ENCODE measurements at places on chromosomes 12 and 14.

- DNase-seq: no peak
These were observed 21.9 kb downstream of the ZNF891 start for GRCh38 chr12:133108150-133108549.

DNA sequence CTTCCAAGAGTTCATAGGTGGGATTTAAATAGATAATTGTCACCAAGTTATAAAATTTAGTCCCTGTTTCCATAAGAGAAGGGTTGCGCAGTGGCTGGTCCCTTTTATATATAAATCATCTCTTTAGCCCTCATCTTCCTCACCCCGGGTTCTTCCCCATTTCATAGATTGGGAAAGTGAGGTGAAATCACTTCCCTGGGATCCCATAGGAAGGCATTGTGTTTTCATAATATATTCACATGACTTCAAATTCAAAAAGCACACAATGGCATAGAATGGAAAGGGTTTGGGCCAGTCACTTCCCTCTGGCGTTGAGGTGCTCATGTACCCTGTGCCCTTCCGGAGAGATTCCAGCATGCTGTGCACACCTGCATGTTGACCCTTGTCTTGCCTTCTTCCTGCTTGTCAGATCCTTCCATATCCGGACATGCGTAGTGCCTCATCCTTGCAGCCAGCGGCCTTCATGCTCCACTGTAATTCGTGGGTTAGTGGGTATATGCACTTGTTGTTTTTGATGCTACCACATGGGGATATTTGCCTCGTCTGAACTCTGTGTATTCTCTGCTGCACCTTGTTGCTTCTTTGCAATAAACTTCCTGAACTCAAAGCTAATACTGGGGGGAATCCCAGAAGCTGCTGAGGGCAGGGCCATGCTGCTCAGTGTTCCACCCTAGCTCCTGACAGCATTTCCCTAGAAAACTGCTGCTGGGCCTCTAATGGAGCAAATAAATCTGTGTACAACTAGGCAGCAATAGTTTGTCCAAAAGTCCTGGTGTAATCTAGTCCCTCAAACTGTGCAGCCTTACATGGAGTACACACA, 59.6 kb downstream of the ANAPC7 start:
- DNase-seq: no peak

GRCh38 chr12:52645120-52645761, 6.8 kb downstream of the KRT2 start:
- DNase-seq: no peak

DNA sequence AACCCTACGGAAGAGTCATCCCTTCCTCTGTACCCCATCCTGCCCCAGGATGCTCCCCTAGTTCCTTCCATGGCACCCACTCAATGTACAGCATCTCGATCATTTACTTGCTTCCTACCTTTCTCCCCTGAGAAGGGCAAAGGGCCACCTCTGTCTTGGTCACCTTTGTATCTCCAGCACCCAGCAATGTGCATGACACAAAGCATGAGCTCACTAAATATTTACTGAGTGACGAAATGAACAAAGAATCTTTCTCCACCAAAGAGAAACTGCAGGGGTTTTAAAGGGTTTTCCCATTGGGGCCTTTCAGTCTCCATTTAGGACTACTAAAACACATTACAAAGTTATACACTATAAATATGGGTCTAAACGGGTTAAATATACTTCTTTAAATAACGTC, 30.6 kb downstream of the ATG14 start:
- no peak for DNase-seq

- DNase-seq: no peak
These were observed 21.3 kb downstream of the RPH3A start for GRCh38 chr12:112812600-112813406.

GRCh38 chr12:64680235-64680634, 69.9 kb downstream of the RASSF3 start:
- no peak for DNase-seq

DNA sequence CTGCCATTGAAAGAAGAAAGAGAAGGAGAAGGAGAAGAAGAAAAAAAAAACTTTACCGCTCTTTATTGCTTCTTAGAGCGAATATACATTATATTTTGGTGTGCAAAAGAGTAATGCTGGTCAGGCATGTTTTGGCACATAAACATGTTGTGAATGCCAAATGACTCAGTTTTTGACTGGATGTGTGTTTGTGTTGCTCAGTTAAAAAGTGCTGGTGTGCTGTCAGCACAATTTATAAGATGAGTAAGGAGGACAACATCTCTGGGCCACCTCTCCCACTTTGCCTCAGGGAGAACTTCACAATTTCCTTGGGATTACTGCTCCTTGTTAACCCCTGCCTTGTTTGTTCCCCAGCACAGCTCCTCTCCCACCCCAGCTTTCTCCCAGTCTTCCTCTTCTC, 584.8 kb downstream of the ETNK1 start:
- DNase-seq: no peak

DNA sequence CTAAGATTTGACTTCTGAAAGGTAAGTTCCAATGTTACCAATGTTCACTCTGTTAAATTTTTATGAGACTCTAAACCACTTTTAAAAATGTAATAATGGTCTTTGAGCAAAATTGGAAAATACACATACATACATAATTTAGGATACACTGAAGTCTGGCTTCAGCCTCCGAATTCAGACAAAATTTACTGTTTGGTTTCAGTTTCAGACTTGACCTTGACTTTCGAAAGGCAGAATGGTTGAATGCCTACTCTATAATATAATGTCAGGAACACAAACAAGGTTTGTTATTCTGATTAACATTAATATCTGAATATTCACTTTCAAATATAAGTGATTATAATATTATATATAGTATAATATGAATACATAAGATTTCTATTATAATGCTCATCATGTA, 74.1 kb upstream of the KRAS start:
- no peak for DNase-seq

GRCh38 chr12:74646831-74647230, 109.2 kb downstream of the ATXN7L3B start:
- DNase-seq: no peak

GRCh38 chr14:33056213-33056612, 117.5 kb downstream of the NPAS3 start:
- no peak for DNase-seq

- no peak for DNase-seq
These were observed 19.8 kb downstream of the KRT7 start for GRCh38 chr12:52252728-52253343.

DNA sequence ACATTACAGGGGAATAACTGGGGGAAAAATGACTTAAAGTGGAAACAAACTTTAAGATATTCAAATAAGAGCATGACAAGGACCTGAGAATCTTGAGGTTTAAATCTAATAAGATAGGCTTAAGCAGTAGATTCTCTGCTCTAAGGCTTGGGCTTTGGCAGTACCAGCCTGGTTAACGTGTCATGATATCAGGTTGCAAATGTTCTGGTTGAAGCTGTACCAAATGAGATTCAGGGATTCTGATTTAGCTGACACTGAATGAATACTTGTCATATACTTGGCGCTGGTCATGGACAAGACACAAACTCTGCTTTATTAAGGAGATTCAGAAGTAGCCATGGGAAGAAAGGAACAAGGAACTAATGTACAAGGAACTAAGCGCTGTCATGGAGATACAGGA, 6.1 kb downstream of the TCP11L2 start:
- DNase-seq: no peak

GRCh38 chr14:95503365-95504134, 12.9 kb downstream of the SYNE3 start:
- no peak for DNase-seq

- no peak for DNase-seq
These were observed 75.6 kb downstream of the MED13L start for GRCh38 chr12:116201908-116202307.

GRCh38 chr14:44081146-44081545, 425.9 kb downstream of the FSCB start:
- no peak for DNase-seq

- DNase-seq: no peak
These were observed 224.3 kb downstream of the SLC41A2 start for GRCh38 chr12:104733717-104734175.

DNA sequence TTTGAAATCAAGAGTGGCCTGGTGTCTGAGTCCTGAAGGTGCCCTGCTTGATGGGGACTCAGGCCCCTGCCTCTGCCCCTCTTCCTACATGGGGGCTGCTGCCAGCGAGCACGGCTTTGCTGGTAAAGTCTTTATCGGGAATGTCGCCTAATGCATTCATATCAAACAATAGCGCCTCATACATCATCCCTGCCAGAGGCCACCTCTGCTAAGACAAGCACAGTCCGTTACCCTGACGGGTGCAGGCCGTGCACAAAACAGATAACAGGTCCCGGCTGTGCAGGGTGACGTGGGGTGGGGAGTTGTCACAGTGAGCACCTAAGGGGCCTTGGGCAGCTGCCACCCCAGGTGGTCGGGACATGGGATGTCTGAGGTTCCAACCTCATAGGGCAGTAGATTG, 68.4 kb upstream of the FAM222A start:
- DNase-seq: no peak

DNA sequence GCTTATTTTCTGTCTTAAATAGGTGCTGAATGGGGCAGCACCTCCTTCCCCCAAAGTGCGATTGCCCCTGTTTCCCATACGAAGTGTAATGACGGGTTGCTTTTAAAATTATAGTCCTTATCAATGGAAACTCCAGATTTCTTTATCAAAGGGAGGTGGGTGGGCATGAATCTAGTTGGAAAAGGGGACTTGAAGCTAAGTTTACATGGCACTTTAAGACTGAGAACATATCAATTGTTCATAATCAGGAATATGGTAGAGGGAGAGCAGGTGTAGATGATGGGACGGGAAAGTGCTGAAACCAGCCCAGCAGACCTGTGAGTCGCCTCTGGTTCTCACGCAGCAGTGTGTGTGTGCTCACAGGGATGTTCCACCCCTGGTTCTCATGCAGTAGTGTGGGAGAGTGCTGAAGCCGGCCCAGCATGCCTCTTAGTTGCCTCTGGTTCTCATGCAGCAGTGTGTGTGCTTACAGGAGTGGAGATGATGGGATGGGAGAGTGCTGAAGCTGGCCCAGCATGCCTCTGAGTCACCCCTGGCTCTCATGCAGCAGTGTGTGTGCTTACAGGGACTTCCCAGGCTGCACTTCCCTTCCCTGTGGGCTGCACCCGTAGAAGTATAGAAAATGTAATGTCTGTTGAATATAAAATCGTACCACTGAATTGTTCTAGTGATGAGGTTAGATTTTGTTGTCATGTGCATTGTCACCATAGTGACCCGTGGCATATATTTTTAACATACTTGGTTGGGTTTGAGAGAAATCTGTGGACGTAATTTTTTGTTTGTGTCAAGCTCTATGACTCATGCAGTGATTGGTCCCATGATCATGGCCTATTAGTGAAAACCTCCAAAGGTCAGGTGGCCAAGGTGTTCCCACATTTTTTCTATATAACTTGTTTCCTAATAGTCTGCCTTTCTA, 51.6 kb downstream of the GPATCH2L start:
- no peak for DNase-seq

DNA sequence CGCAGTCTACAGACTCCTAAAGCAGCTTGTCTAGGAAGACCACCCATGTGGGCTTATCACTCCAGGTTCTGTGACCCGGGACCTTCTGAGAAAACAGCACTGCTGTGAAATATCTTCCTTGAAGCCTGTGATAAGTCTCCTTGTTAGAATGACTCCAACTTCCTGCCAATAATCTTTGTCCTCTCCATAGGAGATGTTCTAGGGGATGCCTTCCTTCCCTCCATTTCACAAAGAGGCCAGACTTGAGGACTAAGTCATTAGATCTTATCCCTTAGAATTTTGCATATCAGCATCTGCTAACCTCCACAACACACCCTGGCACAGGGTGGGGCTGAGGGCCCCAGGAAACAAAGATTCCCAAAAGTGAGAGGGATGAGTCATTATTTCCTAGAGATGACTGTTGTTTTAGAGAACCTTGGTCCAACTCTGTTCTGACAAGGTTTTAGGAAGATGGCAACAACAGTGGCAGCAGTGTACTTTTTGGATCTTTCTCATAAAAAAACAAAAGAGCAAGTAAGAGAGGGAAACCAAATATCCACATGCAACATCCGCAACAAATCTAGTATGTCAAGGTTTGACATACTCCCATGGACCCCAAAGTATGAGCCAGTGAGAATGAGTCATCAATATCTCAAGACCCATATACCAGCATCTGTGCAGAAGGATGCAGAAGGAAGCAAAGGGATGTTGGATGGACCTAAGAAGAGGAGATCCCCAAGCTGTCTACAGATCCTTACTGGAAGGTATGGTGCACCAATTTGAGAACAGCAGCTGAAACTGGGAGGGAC, 6.0 kb downstream of the LTB4R start:
- no peak for DNase-seq

DNA sequence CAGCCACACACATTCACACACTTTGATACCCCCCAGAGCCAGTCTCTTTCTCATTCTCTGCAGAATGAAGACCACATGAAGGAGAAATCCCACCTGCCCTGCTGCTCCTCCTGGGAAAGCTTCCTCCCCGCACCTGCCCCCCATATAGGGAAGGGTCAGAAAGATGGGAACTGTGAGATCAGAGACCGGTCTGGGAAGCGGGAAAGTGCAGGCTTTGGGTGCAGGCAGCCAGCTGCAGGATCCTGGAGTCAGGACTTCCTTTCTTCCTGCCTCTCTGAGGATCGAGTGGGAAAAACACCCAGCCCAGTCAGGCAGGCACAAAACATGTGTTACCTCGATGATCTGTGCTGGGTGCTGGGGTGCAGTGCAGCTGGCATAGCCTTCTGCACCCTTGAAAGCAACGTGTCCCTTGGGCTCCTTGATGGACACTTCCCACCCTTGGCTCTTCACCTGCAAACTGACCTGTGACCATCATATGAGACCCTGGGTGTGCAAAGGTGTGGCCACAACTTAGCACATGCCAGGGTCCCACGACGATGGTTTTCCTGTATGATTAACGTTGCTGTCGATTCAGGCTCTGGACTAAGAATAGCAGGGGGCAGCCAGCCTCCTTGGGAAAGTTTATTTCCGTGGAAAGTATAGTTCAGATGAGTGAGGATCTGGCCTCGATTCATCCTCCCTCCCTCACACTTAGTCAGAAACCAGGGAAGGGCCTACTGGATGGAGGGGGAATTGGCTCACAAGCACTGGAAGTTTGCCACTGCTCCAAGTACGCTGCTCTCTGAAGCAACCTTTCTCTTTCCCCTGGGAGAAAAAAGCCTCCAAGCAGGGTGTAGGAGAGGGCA, 105.4 kb upstream of the MED13L start:
- DNase-seq: no peak

DNA sequence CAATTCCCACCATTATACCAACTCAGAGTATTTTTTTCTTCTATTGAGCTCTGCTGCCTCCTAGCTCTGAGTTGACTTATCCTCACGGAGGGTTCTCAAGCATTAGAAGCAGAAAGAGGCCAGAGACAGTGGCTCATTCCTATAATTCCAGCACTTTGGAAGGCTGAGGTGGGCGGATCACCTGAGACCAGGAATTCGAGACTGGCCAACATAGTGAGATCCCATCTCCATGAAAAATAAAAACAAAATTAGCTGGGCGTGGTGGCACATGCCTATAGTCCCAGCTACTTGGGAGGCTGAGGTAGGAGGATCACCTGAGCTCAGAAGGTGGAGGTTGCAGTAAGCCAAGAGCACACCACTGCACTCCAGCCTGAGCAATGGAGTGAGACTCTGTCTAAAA, 21.0 kb downstream of the HPD start:
- no peak for DNase-seq

- no peak for DNase-seq
These were observed 137.4 kb downstream of the CALM1 start for GRCh38 chr14:90534091-90534837.

DNA sequence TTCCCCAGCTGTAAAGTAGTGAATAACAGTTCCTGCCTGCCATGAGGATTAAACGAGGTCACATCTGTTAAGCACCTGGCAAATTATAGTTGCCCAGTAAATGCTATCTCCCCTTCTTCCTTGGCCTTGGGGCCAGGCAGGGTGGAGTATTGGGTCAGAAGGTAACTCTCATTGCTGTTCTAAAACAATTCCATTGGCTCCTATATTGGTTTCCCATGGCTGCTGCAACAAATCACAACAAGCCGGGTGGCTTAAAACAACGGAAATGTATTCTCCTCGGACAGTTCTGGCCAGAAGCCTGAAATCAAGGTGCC, 31.9 kb downstream of the MMAB start:
- DNase-seq: no peak

Data from SIG-M5 (cell line).